Upper lobe of right lung (tissue), 1 donor: ENCODE measurements at places on chromosomes 2 and 18. TPM values are rescaled to one million over a fixed set of nuclear protein-coding genes. Genes with fewer than 3 reads are reported as not detected.

DNA sequence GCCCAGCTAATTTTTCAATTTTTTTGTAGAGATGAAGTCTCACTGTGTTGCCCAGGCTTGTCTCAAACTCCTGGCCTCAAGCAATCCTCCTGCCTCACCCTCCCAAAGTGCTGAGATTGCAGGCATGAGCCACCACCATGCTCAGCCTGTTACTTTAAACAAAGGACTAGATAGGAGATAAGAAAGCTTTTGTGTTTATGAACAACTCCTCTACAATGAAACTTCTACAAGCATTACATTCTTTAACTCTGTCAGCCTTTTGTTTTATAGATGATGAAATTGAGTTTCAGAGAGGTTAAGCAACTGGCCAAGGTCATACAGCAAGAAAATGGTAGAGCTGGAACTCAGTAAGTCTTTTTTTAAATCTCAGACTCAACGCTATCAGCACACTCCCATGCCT, 22.7 kb downstream of the ALPK2 start:
- H3K27ac ChIP-seq, result no peak overlapping the region
- no peaks in the 10 kb centered on the region for H3K4me1 ChIP-seq
- H3K4me3 ChIP-seq, result no peak overlapping the region
- H3K27me3 ChIP-seq, result no peaks in the 10 kb centered on the region
- DNase-seq, result no peak

GRCh38 chr2:239827523-239827890, 197.6 kb downstream of the NDUFA10 start:
- peaks cover 10% of the 10 kb centered on the region for H3K4me1 ChIP-seq
- no peak overlapping the region for H3K27ac ChIP-seq
- H3K27me3 ChIP-seq, result no peaks in the 10 kb centered on the region
- no peak overlapping the region for H3K4me3 ChIP-seq
- H3K36me3 ChIP-seq, result no peaks in the 10 kb centered on the region

- peaks cover 11% of the 10 kb centered on the region for H3K4me1 ChIP-seq
- H3K36me3 ChIP-seq, result no peaks in the 10 kb centered on the region
- no peak overlapping the region for H3K4me3 ChIP-seq
- no peak overlapping the region for H3K27ac ChIP-seq
- DNase-seq, result no peak
Measured at GRCh38 chr18:336713-337112, 68.9 kb upstream of the THOC1 start.

DNA sequence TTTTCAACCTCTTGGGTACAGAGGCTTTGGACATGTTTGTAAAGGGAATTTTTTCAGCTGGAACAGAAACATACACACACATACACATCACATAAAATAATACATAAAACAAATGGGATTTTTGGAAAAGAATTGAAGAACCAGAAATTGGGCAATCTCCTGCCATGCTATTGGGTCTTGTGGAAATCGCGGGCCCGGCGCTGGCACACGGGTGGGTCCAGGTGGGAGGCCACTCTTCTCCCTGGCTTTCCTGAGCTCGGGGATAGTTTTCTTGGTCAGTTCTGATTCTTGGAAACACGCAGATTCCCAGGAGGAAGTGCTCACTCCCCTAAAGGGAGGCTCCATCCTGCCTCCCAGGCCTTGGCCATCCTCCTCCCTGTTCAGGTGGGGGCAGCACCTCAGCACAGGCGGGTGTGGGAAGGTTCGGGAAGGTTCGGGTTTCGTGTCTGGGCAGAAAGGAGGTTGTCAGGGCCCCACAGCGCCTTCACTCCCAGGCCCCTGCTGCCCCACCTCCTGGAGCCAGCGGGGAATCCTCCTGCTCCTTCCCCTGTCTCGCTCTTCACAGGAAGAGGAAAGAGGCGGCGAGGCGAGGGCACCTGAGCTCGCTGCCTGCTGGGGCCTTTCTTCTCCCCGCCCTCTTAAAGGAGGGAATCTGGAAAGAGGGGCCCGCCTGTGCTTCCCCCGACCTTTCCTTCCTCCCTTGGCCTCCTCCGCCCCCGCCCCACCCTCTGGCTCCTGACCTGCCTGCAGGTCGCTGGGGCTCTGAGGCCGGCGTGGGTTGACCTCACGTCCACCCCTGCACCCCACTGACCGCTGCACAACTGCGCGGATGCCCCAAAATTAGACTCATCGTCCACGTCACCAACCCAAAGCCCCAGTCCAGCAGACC, 97.8 kb upstream of the PXDN start:
- no peaks in the 10 kb centered on the region for H3K27me3 ChIP-seq
- no peaks in the 10 kb centered on the region for H3K4me1 ChIP-seq
- DNase-seq, result no peak
- H3K4me3 ChIP-seq, result no peak overlapping the region

DNA sequence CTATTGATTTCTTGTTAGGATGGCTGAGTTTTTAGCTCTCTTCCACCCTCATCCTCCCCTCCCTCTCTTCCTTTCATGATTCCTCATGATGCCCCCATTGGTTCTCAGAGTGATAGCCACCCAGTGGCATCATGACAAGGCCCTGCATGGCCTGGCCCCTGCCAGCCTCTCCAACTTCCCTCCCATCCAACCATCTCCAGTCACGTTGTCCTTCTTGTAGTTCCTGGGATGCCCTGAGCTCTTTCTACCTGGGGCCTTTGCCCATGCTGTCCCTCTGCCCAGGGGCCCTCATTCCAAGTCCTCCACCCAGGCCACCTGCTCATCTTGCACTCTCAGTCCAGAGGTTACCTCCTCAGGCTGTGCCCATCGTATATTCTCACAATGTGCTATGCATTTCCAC, 247.5 kb downstream of the TFCP2L1 start:
- H3K36me3 ChIP-seq, result no peaks in the 10 kb centered on the region
- peaks cover 13% of the 10 kb centered on the region for H3K27me3 ChIP-seq
- H3K4me3 ChIP-seq, result no peak overlapping the region
- DNase-seq, result no peak

DNA sequence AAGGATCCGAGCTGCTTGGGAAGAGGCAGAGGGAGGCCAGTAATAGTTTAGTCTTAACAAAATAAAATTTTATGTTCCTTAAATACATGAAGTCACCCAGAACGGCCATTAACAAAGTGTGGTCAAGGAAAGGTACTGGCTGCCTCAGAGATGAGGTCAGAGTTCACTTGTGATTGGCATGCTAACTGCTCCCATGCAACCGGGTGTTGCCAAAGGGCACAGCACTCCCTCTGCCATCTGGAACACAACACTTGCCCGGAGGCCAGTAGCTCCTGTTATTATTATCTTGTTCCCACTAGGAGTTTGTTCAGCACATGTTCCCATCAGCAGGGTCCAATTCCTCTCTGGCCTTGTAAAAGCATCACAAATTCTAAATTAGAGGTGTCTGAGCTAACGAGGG, 207.0 kb downstream of the CYP26B1 start:
- no peaks in the 10 kb centered on the region for H3K27me3 ChIP-seq
- no peak overlapping the region for H3K27ac ChIP-seq
- H3K36me3 ChIP-seq, result no peaks in the 10 kb centered on the region
- no peak overlapping the region for H3K4me3 ChIP-seq
- peak; percentile 36 for DNase-seq

- DNase-seq, result peak; percentile 46
- H3K4me1 ChIP-seq, result no peaks in the 10 kb centered on the region
- H3K27me3 ChIP-seq, result no peaks in the 10 kb centered on the region
- H3K36me3 ChIP-seq, result no peaks in the 10 kb centered on the region
- no peak overlapping the region for H3K27ac ChIP-seq
Measured at GRCh38 chr2:232363784-232364615, 14.6 kb upstream of the ALPP start.

GRCh38 chr2:196330645-196331044, 159.3 kb upstream of the STK17B start:
- H3K4me3 ChIP-seq, result no peak overlapping the region
- H3K27ac ChIP-seq, result no peak overlapping the region
- no peaks in the 10 kb centered on the region for H3K4me1 ChIP-seq
- no peaks in the 10 kb centered on the region for H3K27me3 ChIP-seq
- no peaks in the 10 kb centered on the region for H3K36me3 ChIP-seq

DNA sequence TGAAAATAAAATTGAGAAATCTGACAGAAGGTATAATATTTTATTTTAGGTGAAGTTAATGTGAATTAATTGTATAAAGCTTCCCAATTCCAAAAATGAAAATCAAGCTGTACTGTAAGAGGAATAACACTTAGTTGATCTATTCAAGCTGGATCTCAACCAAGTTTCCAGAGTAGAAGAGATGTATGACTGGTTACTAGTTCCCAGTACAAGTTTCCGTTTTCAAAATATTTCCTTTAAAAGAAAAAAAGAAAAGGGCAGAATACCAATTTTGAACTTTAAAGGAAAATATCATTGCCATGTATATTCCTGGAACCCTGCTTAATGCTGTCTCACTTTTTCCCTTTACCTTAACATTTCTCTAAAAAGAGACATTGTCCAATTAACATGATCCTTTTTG, 308.5 kb downstream of the IRS1 start:
- no peaks in the 10 kb centered on the region for H3K27me3 ChIP-seq
- no peak overlapping the region for H3K27ac ChIP-seq
- no peak overlapping the region for H3K4me3 ChIP-seq

DNA sequence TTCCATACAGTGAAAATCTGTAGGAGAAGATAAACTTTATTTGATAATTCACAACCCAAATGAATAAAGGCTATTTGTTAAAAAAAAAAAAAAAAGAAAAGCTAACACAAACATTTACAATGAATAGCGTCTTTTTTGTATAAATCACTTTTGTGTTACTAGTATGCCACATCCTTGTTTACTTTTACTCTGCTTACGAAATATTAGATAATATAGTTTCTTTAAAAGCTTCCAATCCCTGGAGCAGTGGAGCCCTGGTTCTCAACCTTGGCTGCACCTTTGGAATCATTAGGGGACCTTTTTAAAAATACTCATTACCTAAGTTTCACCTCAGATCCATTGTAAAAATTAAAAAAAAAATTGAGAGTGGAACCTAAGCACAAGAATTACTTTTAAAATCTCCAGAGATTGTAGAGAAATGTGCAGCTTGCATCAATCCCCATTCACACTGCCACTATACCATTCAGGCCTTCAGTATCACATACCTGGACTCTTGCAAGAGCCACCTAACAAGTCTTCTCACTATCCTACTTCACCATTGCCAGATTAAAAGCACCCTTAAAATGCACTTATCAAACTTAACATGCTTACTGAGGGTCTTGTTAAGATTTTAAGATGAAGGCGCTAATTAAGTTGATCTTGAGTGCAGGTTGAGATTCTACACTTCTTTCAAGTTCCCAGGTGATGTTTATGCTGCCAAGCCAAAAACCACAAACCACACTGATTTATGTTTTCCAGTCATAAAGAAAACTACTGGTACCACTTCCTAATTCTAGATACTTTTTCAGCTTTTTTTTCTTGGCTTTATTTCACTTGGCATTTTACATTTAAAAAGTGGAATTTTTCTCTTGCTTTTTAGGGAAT, 59.7 kb upstream of the ZC3H15 start:
- no peaks in the 10 kb centered on the region for H3K36me3 ChIP-seq
- H3K4me3 ChIP-seq, result no peak overlapping the region
- H3K4me1 ChIP-seq, result no peaks in the 10 kb centered on the region
- H3K27me3 ChIP-seq, result no peaks in the 10 kb centered on the region

- H3K27me3 ChIP-seq, result peaks cover 21% of the 10 kb centered on the region
- H3K4me1 ChIP-seq, result no peaks in the 10 kb centered on the region
- no peak overlapping the region for H3K27ac ChIP-seq
- no peak overlapping the region for H3K4me3 ChIP-seq
Measured at GRCh38 chr2:48753228-48753627, 2.3 kb downstream of the LHCGR start.

DNA sequence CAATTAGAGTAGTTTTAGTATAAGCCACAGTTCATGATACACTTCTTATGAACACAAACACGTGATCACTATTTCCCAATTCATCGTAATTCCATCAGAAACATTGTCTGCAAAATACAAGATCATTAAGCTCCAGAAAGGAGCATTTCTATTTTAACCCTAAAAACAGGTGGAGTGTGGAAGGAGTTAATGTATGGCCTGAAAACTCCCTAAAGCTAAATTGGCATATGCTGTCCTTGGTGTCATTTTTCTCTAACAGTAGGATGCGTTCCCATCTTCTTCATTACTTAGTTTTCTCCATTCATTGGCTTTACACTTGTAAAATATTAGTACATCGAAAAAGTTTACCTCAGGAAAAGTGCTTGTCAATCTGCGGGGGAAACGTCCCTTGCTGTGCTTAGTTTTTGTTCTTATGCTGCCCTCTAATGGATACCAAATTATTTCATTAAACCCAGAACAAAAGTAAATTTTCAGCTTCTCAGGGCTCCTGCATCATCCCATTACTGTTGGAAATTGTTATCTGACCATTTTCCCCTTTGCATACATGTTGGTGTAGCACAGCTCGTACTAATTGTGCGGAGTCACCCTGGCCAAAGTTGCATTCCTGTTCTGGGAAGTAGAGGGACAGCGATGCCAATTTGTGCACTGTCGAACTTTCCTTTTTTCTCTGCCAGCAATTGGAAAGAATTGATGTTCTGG, 153.4 kb downstream of the GPD2 start:
- H3K27ac ChIP-seq, result no peak overlapping the region
- no peaks in the 10 kb centered on the region for H3K27me3 ChIP-seq

- no peak for DNase-seq
- H3K4me3 ChIP-seq, result no peak overlapping the region
- H3K36me3 ChIP-seq, result no peaks in the 10 kb centered on the region
- H3K27ac ChIP-seq, result no peak overlapping the region
Measured at GRCh38 chr2:120675460-120676130, 60.1 kb upstream of the GLI2 start.

The MAPRE2 gene
- total RNA-seq, result 35.4 TPM

The MIB1 gene
- 31.3 TPM for total RNA-seq

The LRATD1 gene
- 8.9 TPM for total RNA-seq

The COPS7B gene
- total RNA-seq, result 34.8 TPM

The LYPD6 gene
- 0.29 TPM for total RNA-seq

The UPP2 gene
- total RNA-seq, result not detected

The COL4A4 gene
- 36.1 TPM for total RNA-seq

The RIT2 gene
- total RNA-seq, result not detected

The AQP12B gene
- not detected for total RNA-seq

The TEKT4 gene
- not detected for total RNA-seq

The TUBA4B gene
- total RNA-seq, result not detected
